IMR-90 (cell line): ENCODE measurements at places on chromosomes 13 and 19. TPM values are rescaled to one million over a fixed set of nuclear protein-coding genes. Genes with fewer than 3 reads are reported as not detected.

CLEC4M gene
- not detected in 2 replicates for total RNA-seq

DNA sequence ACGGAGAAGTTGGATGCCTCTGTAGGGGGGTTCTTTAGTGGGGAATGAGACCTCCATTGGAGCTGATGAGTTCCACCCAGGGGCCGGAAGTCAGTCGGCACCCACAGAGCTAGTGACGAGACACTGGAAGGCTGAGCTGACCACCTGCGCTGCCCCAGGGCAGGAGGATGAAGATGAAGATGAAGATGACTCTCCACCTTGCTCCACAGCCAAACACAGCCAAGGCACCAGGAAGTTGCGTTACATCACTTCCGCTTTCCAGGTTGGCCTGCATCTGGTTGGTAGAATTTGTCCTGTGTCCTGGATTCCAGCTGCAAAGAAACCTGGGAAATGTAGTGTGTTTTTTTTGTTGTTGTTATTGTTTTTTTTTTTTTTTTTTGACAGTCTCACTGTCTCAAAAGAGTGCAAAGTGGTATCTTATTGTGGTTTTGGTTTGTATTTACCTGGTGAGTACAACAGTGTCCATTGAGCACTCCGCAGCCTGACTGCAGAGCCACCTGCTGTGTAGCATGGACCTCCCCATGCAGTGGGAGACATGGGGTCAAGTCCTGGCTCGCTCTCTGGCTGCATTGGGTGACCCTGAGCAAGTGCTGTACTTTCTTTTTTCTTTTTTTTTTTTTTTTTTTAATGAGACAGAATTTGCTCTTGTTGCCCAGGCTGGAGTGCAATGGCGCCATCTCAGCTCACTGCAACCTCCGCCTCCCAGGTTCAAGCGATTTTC lies 1.9 kb downstream of the TBC1D17 start:
- no peak overlapping the region for H3K27ac ChIP-seq
- no peak overlapping the region for H3K4me3 ChIP-seq
- no peak for DNase-seq
- peaks cover 7% of the 10 kb centered on the region for H3K4me1 ChIP-seq

DIAPH3 gene
- 9.3 and 16.1 TPM in 2 replicates for total RNA-seq

DNA sequence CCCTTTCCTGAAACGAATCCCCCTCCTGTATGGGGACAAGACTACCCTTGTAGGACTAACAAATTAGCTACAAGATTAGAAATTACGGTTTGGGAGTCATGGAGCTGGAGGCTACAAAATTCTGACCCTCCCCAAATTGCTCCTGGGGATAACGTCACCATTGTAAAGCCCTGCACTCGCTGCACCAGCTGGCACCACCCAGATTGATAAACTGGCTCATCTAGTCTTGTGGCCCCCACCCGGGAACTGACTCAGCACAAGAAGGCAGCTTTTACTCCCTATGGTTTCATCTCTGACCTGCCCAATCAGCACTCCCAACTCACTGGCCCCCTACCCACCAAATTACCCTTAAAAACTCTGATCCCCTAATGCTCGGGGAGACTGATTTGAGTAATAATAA lies 150.6 kb upstream of the TSC22D1 start:
- peaks cover 6% of the 10 kb centered on the region for H3K4me1 ChIP-seq
- no peak for DNase-seq
- H3K36me3 ChIP-seq: no peaks in the 10 kb centered on the region
- no peaks in the 10 kb centered on the region for H3K27me3 ChIP-seq
- peak overlapping the region; percentile 96 for H3K27ac ChIP-seq
- no peak overlapping the region for H3K4me3 ChIP-seq

MADCAM1 gene
- not detected in 2 replicates for total RNA-seq

- H3K36me3 ChIP-seq: peaks cover 4% of the 10 kb centered on the region; the same call in 1 of the 2 replicates
- peak overlapping the region; percentile 87 for H3K4me3 ChIP-seq
- DNase-seq: no peak
- peak overlapping the region; percentile 56 for H3K27ac ChIP-seq
Observed at GRCh38 chr13:110706570-110707372, 855 bp upstream of the CARS2 start.

- DNase-seq: no peak
- no peak overlapping the region for H3K4me3 ChIP-seq
- H3K4me1 ChIP-seq: no peaks in the 10 kb centered on the region
- H3K27ac ChIP-seq: no peak overlapping the region
- no peaks in the 10 kb centered on the region for H3K27me3 ChIP-seq
Observed at GRCh38 chr19:23402388-23402787, 7.1 kb upstream of the ZNF91 start.

PLIN4 gene
- under 0.01 TPM in 2 replicates for total RNA-seq

GRCh38 chr13:102198418-102199311 lies 203.2 kb downstream of the FGF14 start:
- no peaks in the 10 kb centered on the region for H3K36me3 ChIP-seq
- DNase-seq: peak; percentile 59
- 0 out of 2 replicates have a peak overlapping the region, but pooled peaks have one; percentile 40 for H3K27ac ChIP-seq
- H3K4me3 ChIP-seq: no peak overlapping the region
- H3K4me1 ChIP-seq: peaks cover 4% of the 10 kb centered on the region; the same call in 1 of the 2 replicates

DNA sequence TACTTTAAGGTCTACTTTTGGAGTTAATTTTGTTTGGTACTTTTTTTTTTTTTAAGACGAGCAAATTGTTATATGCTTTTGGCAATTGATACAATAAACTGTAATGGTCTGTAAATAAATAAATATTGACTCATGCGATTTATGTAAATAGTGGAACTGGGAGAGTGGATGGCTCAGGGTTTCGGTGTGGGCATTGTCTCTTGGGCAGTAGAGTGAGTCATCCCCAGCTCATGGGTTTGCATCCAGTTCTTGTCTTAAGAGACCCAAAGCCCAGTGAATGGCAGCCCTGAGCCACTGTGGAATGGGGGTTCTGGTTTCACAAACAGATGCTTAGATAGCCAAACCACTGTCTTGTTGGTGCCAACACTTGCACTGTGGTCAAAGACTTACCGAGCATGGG lies 33.0 kb downstream of the FGF9 start:
- no peaks in the 10 kb centered on the region for H3K4me1 ChIP-seq
- H3K36me3 ChIP-seq: 0 out of 2 replicates have a peak, but pooled peaks cover 1% of the 10 kb centered on the region
- no peak for DNase-seq

DNA sequence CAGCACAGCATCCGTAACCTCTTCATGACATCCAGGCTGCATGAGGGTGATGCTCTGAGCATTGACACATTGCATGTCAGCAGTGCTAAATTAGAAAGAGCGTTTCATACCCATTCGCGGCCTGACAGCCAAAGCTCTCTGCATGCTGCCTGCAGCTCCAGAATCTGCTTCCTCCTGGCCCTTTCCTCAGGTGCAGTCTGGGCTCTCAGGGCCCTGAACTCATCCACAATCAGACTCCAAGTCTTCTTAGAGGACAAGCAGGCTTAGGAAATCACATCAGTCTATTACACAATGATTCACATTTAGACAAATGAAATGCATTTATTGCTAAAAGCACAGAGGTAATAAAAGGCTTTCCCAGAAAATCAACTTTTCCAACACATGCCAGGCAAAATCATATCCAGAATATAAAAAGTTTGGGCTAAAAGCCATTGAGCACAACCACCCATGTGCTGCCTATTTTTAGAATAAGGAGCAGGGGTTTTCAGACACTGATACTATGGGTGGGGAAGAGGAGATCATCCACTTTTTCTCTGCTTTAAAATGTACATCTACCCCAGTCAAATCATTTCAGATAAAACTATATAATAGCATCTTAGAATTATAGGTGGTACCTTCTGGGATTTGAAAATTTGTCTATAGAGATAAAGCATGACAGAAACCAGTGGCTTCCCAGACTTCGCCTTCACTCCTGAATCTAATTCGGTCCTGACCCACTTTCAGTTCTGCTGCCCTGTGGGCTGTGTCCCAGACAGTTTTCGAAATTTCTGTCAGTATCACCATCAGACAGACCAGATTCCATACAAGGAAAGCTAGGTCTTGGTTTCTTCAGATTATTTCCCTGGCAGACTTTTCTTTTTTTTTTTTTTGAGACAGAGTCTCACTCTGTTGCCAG lies 109.3 kb downstream of the COL4A2 start:
- H3K27me3 ChIP-seq: no peaks in the 10 kb centered on the region
- no peak overlapping the region for H3K4me3 ChIP-seq
- H3K36me3 ChIP-seq: peaks cover 39% of the 10 kb centered on the region
- H3K4me1 ChIP-seq: peaks cover 23% of the 10 kb centered on the region

- no peaks in the 10 kb centered on the region for H3K36me3 ChIP-seq
- H3K4me3 ChIP-seq: no peak overlapping the region
- no peak for DNase-seq
- no peaks in the 10 kb centered on the region; the same call in 1 of the 2 replicates for H3K27me3 ChIP-seq
- no peak overlapping the region for H3K27ac ChIP-seq
Observed at GRCh38 chr13:40409278-40409677, 257.2 kb downstream of the FOXO1 start.

TICAM1 gene
- 0.90 and 1.1 TPM in 2 replicates for total RNA-seq

DNA sequence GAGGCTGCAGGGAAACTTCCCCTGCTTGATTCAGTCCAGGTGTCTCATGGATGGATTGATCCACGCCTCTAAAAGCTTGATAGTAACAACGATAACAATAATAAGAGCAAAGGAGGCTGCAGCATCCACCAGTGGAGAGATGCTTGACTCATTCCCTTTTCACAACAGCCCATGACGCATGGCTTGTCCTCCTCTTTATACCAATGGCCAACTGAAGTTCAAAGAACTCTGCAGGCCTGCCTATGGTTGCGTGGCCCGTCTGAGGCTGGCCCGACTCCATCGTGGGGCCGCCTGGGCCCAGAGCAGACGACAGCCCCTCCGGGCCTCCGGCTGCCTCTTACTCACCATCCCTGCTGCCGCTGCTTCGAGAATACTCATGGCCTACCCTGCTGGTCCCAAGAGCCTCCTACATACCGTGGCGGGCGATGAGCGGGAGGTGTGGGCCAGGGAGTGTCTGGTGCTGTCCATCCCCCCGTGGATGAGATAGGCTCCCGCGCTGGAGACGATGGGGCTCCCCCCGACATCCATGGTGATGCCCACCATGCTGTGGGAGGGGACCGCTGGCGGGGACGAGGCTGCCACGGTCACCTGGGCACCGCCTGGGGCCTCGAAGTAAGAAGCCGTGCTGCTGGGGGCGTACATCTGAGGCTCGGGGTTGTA lies 61.8 kb upstream of the RANBP3 start:
- no peak overlapping the region for H3K4me3 ChIP-seq
- H3K36me3 ChIP-seq: no peaks in the 10 kb centered on the region
- no peak overlapping the region for H3K27ac ChIP-seq

GRCh38 chr19:41995959-41996797 lies 2.1 kb upstream of the ATP1A3 start:
- no peaks in the 10 kb centered on the region for H3K4me1 ChIP-seq
- H3K27me3 ChIP-seq: peaks cover 76% of the 10 kb centered on the region
- no peaks in the 10 kb centered on the region for H3K36me3 ChIP-seq
- no peak overlapping the region for H3K27ac ChIP-seq

- no peaks in the 10 kb centered on the region; the same call in 1 of the 2 replicates for H3K27me3 ChIP-seq
- H3K36me3 ChIP-seq: no peaks in the 10 kb centered on the region
- DNase-seq: no peak
- no peaks in the 10 kb centered on the region for H3K4me1 ChIP-seq
- no peak overlapping the region for H3K4me3 ChIP-seq
- H3K27ac ChIP-seq: no peak overlapping the region
Observed at GRCh38 chr19:15570420-15570819, 44.6 kb upstream of the CYP4F8 start.

DNA sequence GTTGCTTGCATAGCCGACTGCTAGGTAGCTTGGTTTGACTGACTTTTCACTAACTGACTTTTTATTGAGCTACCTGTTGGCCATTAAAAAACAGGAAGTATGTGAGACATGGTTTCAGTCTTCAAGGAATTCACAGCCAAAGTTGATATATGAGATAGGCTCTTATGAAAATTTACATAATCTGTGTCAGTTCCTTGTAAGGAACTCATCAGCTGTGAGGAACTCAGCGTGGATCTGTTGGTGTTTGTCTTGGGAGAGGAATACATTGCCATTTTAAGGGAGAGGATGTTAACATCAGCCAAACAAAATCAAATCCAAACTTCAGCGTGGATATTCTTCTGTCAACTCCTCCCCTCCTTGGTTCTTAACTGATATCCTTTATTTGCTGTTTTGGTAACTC lies 2.0 kb downstream of the RNF113B start:
- H3K4me1 ChIP-seq: peaks cover 40% of the 10 kb centered on the region
- H3K27ac ChIP-seq: peak overlapping the region; percentile 87
- peaks cover 16% of the 10 kb centered on the region for H3K36me3 ChIP-seq
- no peaks in the 10 kb centered on the region for H3K27me3 ChIP-seq
- peak; percentile 31 for DNase-seq

DNA sequence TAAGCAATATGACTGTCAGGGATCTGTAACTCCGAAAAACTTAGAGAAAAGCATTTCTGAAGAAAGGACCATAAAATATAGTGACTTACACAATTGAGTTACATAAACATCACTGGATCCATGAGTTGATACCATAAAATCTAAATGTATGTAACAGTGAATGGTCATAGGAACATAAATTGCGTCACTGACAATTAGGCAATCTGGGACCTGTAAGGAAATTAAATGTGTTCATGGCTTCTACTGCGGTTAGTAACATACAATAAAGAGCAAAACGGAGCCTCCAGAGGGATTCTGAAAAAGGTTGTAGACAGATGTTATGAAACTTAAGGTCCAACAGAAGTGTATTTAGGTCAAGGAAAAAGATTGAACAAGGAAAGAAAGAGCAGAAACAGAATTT lies 27.1 kb downstream of the POU4F1 start:
- H3K4me3 ChIP-seq: no peak overlapping the region
- H3K36me3 ChIP-seq: no peaks in the 10 kb centered on the region
- peaks cover 2% of the 10 kb centered on the region; the same call in 1 of the 2 replicates for H3K27me3 ChIP-seq
- H3K4me1 ChIP-seq: no peaks in the 10 kb centered on the region

ANKRD24 gene
- 0.18 and 0.28 TPM in 2 replicates for total RNA-seq

CLDN10 gene
- total RNA-seq: not detected in 2 replicates

- no peaks in the 10 kb centered on the region for H3K27me3 ChIP-seq
- H3K4me3 ChIP-seq: no peak overlapping the region
- DNase-seq: no peak
- H3K4me1 ChIP-seq: peaks cover 18% of the 10 kb centered on the region
- no peak overlapping the region for H3K27ac ChIP-seq
Observed at GRCh38 chr19:16334411-16334810, 9.8 kb downstream of the KLF2 start.

DNA sequence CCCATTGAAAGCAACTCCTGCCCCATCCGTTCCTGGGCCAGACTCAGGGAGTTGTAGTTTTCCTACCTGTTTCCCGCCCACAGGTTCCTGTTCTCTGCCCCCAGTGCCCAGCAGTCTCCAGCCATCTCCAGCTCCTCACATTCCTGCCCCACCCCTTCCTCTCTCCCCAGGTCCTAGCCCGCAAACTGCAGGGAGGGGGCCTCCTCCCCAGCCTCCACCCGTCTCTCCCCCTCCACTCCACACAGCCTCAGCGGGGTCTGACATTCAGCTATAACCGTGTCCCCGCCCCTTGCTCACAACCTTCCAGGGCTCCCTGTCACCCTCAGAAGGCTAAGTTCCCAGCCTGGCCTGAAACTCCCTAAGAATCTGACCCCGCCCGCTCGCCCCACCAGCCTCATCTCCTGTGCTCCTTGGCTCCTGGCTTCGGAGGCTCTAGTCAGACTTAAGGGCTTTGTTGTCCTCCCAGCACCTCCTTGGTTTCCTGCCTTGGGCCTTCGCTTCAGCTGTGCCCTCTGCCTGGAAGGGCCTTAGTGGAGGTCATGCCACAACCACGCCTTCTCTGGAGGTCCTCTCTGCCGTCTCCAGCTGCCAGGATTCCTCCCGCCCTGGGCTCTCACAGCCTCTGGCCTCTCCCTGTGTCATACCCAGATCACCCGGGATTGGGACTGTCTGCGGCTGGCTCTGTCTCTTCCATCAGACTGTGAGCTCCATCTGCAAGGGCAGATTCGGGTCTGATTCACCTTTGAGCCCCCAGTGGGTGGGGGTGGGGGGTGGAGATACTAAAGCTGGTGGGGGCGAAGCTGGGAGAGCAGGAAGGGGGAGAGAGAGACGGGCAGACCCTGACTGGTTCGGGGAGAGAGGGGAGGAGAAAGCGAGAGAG lies 5.1 kb upstream of the SPACA6 start:
- H3K27ac ChIP-seq: peak overlapping the region; percentile 97
- DNase-seq: peak; percentile 44
- peaks cover 3% of the 10 kb centered on the region; the same call in 1 of the 2 replicates for H3K36me3 ChIP-seq
- H3K27me3 ChIP-seq: no peaks in the 10 kb centered on the region
